ENCODE measurements at places on chromosomes 11 and 22.

DNA sequence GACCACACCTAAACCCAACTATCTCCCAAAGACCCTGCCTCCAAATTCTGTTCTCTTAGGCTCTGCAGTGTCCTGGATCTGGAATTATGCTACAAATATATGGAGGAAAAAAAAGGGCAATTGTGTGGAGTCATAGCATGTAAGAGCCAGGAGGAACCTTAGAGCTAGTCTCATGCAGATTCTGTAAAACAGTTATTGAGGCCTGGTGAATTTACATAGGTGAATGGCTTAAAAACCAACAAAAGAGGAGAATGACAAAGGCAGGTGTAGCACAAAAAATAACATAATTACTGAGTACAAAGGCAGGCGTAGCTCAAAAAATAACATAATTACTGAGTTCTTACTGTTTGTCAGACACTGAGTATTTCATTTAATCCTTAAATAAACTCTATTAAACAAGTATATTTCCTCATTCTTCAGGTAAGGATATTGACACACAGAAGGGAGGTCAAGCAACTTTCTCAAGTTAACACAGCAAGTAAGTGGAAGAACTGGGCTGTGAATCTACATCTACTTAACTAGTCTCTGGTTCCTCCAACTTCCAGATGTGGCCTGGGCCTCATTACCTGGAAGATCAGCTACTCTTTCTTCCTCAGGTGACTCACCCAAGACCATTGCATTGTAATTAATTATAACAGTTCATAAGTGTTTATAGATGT lies 938.9 kb upstream of the TENM4 start:
- no peak for DNase-seq

DNA sequence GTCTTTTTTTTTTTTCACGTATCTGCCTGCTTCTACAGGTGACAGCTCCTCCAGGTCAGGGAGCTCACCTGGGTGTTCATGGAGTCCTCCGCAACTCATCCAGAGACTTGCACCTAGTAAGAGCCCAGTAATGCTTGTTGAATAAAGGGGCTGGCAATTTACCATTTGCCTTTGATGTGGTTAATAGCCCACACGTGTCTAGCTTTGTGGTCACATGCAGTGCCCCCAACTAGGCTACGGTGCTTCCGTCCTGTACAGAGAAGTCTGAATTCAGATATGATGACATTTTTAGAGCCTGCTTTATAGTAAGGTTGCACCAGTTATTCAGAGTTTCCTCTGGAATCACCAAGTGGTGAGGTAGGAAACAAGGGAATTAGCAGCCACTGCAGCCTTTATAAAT lies 199.4 kb upstream of the MTMR2 start:
- no peak for DNase-seq

GRCh38 chr11:125494974-125495725 lies 915 bp downstream of the FEZ1 start:
- DNase-seq: no peak

- no peak for DNase-seq
Observed at GRCh38 chr11:114812733-114813132, 134.4 kb downstream of the NXPE2 start.

DNA sequence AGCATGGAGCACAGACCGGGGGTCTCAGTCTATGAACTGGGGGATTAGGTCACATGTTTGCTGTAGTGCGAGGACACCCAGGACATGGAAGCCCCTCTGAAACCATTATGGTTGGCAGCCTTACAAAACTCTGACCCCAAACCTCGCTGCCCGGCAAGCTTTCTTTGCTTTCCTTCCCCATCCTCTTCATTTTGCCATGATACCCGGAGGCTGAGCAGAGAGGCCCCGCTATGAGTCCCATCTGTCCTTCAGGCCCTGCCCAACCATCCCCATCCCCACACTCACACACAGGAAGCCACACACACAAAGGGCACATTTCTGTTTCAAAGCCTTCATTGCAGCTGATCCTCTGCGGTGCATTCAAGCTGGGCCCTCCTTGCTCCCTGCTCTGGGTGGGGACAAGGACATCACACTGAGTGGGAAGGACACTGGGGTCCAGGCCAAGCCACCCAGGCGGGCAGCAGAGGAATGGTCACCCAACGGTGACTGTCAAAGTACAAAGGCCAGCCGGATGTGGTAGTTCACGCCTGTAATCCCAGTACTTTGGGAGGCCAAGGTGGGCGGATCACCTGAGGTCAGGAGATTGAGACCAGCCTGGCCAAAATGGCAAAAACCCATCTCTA lies 176.5 kb downstream of the CTTN start:
- no peak for DNase-seq

DNA sequence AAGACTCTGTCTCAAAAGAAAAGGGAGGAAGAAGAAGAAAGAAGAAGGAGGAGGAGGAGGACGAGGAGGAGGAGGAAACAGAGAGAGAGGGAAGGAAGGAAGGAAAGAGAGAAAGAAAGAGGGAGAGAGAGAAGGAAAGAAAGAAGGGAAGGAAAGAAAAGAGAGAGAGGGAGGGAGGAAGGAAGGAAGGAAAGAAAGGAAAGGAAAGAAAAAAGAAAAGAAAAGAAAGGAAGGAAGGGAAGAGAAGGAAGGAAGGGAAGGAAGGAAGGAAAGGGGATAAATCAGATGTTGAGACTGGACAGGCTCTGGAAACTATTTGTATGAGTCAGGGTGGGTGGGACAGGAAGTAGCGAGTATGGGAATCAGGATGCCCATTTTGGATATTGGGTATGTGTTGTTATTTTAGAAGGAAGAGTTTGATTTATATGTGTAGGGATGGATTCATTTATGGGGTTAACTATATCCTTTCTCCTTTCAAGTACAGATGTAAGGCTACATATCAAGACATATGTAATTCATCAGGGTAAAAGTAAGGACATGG lies 6.0 kb upstream of the RPL3 start:
- no peak for DNase-seq

DNA sequence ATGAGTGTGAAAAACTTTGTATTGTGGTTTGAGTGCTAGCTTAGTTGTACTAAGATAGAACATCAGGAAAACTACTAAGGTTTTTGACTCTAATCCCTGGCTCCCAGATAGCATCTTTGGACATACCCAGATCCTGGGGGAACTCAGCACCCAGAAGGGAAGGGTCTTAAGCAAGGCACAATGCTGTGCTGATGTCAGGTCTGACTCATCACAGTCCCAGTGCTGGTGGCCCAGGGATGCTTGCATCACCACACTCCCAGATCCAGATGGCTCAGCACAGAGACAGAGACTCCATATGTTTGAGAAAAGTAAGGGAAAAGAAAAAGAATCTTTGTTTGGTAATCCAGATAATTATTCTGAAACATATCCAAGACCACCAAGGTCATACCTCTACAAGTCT lies 18.3 kb upstream of the OR56A3 start:
- DNase-seq: no peak

- DNase-seq: no peak
Observed at GRCh38 chr22:42299586-42300258, 29.3 kb upstream of the TCF20 start.

DNA sequence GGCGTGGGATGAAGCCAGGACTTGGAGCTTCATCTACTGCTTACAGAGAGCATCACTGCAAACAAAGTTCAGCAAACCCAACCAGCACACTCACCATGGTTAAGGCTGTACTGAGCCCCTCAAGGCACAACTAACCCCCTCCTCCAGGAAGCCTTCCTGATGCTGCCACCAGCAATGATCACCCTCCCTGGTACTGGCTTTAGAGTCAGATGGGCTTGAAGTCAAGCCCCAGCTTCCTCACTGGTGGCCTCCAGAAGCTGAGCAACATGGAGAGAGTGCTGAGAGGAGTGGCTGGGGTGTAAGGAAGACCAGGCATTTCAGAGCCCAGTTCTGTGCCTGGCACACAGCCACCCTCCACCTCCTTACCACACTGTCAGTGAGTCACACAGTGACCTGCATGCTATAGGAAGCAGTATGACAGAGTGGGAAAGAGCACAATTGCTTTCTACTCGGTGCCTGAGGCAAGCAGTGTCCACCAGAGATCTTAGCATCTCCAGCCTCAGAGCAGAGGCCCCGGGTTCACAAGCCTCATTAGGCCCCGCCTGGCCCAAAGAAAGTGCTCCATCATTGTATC lies 24.7 kb upstream of the BAIAP2L2 start:
- no peak for DNase-seq

GRCh38 chr22:24443668-24444067 lies 16.3 kb downstream of the ADORA2A start:
- no peak for DNase-seq

DNA sequence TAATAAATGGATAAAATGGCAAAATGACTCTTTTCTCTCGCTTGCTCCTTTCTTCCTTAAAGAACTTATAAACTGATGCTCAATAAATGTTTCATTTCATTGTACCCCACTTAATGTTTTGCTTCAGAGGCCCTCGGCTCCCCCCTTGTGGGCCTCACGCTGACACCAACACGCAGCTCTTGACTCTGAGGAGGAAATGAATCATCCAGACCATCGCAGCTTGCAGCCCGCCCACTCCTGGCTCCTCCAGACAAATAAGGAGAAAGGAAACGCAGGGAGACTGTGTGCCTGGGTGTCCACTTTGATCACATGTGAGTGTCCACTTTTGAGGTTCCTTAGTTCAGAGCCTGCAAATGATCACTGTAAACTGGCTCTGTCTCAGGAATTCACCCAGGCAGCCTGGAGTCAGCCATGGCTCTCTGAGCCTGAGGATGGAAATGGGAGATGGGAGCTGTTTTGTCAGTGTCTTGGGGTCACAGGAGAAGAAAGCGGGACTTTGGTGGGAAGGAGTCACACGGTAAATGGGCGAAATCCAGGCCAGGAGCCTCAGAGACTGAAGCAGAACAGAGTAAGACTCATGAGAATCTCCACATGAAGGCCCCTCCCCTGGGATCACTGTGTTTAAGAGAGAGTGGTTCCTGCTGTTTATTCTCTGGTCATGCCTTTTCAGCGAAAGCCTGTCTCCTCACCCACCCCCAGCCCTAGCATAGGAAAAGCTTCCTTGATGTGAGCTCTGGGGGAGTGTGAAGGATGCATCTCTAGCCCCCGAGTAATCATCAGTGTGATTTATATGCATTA lies 96.5 kb downstream of the CWC15 start:
- DNase-seq: no peak

- DNase-seq: no peak
Observed at GRCh38 chr22:37182949-37183245, 5.2 kb downstream of the C1QTNF6 start.

- no peak for DNase-seq
Observed at GRCh38 chr22:38461414-38462081, 6.3 kb upstream of the KDELR3 start.

DNA sequence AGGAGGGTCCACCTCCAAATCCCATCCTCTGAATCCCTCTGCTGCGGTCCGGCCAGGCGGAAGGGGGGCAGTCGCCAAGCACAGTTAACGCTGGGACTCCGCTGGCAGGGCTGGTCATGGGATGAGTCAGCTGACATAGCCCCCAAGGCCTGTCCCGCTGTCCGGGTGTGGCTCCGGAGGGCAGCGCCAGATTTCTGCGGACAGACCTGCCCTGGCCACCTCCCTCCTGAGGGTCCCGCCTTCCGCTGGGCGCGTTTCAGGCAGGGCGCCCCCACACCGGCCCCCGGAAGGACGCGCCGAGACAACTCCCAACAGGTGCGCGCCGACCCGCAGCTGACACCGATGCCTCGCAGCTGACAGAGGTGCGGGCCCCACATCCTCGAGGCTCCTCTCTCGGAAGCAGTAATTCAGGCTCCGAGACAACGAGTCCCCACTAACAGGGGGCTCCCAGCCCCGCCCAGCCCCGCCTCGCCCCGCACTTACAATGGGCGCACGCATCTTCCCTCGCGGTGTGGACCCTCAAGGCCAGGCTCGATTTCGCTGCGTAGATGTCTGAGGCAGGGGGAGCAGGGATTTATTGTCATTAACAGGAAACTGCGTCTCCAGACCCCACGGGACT lies 607 bp downstream of the PLAAT3 start:
- no peak for DNase-seq

DNA sequence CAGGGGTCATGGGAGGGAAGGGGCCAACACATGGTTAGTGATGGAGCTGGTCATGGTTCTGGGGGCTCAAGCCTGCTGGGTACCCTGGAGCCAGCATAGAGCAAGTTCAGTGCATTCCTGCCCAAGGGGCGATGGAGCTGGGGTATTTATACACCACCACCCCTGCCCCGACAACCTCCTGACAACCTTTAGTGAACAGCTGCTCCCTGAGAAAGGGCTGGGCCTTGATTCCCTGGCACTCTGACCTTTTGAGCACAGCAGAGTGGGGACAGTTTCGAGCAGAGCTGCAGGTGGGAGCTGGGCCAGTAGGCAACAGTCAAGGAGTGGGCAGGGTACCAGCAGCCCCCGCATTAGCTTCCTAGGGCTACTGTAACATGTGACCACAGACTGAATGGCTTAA lies 6.0 kb downstream of the PARVG start:
- no peak for DNase-seq

DNA sequence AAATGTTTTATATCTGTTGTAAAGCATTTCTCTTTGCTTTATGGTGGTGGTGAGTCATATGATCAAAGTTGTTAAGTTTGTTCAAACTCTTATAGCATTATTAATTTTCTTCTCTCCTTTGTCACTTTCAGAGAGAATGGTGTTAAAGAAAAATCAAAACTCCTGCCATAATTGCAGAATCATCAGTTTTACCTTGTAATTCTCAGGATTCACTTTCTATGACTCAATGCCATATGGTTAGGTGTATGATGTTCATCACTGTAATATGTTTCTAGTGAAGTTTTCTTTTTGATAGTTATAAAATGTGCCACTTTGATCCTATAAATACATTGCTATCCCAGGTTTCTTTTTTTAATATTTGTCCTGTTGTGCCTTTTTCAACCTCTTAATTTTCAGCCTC lies 13.7 kb upstream of the KDM4E start:
- DNase-seq: no peak

- DNase-seq: no peak
Observed at GRCh38 chr11:134120921-134121526, 52.2 kb downstream of the JAM3 start.

DNA sequence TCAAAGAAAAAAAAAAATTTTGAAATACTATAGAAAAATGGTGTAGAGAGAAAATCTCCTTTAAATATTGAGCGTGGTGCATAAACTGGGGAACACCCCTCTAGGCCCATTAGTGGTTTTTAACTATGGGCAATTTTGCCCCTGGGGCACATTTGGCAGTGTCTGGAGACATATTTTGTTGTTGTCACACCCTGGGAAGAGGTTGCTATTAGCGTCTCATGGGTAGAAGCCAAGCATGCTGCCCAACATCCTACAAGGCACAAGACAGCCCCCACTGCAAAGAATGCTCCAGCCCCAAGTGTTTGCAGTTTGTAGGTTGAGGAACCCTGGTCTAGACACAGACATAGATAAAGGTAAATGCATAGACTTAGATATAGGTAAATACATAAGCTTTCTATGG lies 92.6 kb downstream of the KIAA1671 start:
- no peak for DNase-seq

DNA sequence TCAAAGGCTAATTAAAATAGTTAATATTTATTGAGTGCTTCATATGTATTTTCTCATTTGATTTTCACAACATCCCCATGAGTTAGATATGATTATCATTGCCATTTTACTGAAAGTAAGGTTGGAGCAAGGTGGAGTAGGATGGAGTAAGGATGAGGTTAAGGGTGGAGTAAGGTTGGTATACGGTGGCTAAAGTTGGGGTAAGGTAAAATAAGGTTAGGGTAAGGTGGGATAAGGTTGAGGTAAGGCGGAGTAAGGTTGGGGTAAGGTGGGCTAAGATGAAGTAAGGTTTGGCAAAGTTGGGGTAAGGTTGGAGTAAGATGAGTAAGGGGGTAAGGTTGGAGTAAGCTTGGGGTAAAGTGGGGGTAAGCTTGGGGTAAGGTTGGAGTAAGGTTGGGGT lies 45.8 kb upstream of the CLDN5 start:
- DNase-seq: no peak

- no peak for DNase-seq
Observed at GRCh38 chr11:11400635-11401232, 47.7 kb upstream of the CSNK2A3 start.

All from cerebellar nuclear complex (tissue), 1 donor.